ENCODE measurements at places on chromosomes 6 and 20.
A peak's percentile ranks its signal among the peaks of the same experiment; 100 is the strongest.

GRCh38 chr6:99521633-99522151 is 6.5 kb upstream of the USP45 start:
- no peak for DNase-seq

- no peak for DNase-seq
These were observed 74.8 kb upstream of the KIF16B start for GRCh38 chr20:16647875-16648597.

GRCh38 chr20:62355878-62356588 is 11.1 kb downstream of the LAMA5 start:
- peak; percentile 87 for DNase-seq

GRCh38 chr6:139131736-139132280 is 3.1 kb upstream of the HECA start:
- DNase-seq, result no peak

GRCh38 chr6:79180052-79180451 is 54.4 kb downstream of the HMGN3 start:
- DNase-seq, result no peak

DNA sequence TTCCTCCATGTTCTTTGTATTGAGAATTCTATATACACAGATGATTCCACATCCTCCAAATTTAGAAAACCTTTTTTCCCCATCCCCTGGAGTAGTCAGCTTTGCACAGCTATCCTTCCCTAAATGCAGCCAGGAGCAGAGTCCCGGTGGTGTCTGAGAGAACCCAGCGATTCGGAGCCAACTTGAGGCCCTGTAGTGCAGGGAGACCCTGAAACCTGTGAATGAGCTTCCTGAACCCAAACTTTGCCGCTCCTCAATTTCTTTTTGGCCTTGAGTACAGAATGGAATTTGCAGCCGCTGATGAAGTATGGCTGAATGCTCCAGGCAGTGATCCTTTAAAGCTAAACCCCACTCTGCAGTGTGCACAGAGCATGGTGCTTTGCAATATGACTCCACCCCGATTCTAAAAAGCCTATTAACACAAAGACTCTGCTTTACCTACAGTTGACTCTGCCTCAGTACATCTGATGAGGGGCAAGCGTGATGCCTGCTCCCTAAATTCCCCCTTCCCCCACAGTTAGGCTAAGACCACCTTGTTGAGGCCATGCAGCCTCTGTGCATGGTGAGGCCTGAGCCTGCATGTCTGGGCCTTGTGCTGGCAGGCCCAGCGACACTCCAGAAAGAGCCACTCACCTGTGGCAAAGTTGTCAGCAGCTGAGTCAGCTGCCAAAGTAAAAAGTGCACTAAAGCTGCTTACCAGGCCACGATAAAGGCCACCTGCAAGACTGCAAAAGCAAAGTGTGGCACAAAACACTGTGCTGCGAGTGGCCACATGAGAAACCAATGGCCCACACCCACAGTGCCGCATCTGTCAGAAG is 82.1 kb downstream of the PLEKHG1 start:
- no peak for DNase-seq
